ENCODE measurements at places on chromosomes 2 and 18. TPM values are rescaled to one million over a fixed set of nuclear protein-coding genes. Genes with fewer than 3 reads are reported as not detected.

DNA sequence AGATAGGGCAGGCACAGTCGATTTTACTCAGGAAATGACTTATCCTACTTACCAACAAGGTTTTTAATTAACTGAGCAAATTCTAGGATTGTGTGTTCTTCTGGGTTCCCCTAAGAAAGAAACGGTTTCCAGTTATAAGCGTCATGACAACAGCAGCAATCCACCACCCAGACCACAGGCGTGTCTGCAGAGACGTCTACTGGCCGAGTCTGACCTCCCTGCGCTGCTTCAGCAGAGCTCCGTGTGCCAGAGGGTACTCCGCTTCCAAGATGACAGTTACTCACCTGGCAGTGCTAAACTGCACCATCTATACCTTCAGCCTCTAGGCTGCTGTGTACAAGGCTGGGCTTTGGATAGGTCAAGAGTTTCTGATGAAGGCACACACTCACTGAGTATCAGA, 95.4 kb downstream of the UXS1 start:
- H3K4me3 ChIP-seq, result no peak overlapping the region
- DNase-seq, result no peak
- H3K27me3 ChIP-seq, result no peaks in the 10 kb centered on the region
- peaks cover 5% of the 10 kb centered on the region for H3K36me3 ChIP-seq
- no peak overlapping the region for H3K27ac ChIP-seq

DNA sequence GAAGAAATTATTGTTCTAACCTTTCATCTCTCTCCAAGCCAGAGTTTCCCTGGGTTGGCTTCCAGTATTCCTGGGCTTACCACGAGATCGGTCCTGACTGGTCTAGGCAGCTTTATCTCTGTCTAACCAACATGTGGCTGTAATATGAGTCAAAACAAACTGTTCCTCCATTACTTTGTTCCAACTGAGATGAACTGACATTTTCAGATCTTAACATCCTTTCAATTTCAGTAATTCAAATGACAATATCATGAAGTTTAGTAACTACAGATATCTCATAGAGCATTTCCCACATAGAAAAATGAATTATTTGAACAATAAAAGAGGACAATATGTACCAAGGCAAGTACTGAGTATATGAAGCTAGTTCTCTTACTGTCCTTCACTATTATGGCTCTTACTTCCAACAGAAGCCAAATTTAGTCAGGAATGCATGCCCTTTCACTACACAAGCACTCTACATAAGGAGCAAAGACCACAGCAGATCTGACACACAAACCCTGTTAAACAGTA, 15.5 kb downstream of the SLC25A12 start:
- H3K36me3 ChIP-seq, result peaks cover 1% of the 10 kb centered on the region
- peak overlapping the region; percentile 2 for H3K4me3 ChIP-seq
- no peaks in the 10 kb centered on the region for H3K27me3 ChIP-seq
- no peak for DNase-seq
- peaks cover 37% of the 10 kb centered on the region for H3K4me1 ChIP-seq
- peak overlapping the region; percentile 83 for H3K27ac ChIP-seq

GRCh38 chr2:54088191-54088634, 27.2 kb upstream of the ACYP2 start:
- H3K4me3 ChIP-seq, result no peak overlapping the region
- no peaks in the 10 kb centered on the region for H3K27me3 ChIP-seq
- H3K27ac ChIP-seq, result no peak overlapping the region

DNA sequence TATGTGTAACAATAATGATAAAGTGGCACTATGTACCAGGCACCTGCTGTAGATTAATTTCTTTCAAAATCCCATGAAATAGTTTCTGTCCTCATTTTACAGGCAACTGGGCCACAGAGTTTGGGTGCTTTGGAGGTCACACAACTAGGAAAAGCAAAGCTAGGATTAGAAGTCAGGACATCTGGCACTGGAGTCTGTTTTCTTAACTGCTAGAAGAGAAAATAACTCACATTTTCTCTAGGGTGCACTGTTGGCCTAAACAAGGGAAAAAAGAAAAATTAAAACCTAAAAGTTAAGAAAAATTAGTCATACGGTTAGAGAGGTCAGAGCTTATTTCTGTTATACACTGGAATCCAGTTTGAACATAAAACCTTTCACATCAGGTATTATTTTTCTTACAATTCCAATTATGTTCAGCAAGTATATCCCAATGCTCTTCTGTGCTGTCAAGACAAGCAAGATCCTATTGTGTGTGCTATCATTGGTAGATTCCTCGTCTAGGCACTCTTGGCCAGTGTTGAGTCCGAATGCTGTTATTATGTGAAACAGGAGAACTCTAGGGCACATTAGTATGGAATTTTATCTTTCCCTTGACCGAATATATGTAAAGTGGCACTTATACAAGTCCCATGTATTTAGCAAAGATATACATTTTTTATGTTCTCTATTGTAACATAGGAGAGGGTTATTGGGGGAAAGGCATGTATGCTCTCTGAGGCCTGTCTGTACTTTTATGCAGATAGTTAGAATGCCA, 1.5 kb upstream of the OSGEPL1 start:
- DNase-seq, result no peak
- peaks cover 15% of the 10 kb centered on the region for H3K4me1 ChIP-seq
- no peaks in the 10 kb centered on the region for H3K27me3 ChIP-seq
- peaks cover 15% of the 10 kb centered on the region for H3K36me3 ChIP-seq
- H3K4me3 ChIP-seq, result no peak overlapping the region

GRCh38 chr2:172231508-172231907, 128.8 kb upstream of the DLX2 start:
- H3K36me3 ChIP-seq, result no peaks in the 10 kb centered on the region
- H3K4me3 ChIP-seq, result no peak overlapping the region
- no peak overlapping the region for H3K27ac ChIP-seq
- peaks cover 22% of the 10 kb centered on the region for H3K27me3 ChIP-seq
- no peak for DNase-seq

GRCh38 chr18:58556331-58557007, 72.4 kb downstream of the ALPK2 start:
- H3K27ac ChIP-seq, result no peak overlapping the region
- peaks cover 54% of the 10 kb centered on the region for H3K4me1 ChIP-seq
- peaks cover 19% of the 10 kb centered on the region for H3K36me3 ChIP-seq
- no peak for DNase-seq
- H3K4me3 ChIP-seq, result no peak overlapping the region
- no peaks in the 10 kb centered on the region for H3K27me3 ChIP-seq

GRCh38 chr2:212791569-212791968, 253.0 kb upstream of the ERBB4 start:
- DNase-seq, result no peak
- no peak overlapping the region for H3K27ac ChIP-seq
- no peaks in the 10 kb centered on the region for H3K27me3 ChIP-seq
- no peak overlapping the region for H3K4me3 ChIP-seq

DNA sequence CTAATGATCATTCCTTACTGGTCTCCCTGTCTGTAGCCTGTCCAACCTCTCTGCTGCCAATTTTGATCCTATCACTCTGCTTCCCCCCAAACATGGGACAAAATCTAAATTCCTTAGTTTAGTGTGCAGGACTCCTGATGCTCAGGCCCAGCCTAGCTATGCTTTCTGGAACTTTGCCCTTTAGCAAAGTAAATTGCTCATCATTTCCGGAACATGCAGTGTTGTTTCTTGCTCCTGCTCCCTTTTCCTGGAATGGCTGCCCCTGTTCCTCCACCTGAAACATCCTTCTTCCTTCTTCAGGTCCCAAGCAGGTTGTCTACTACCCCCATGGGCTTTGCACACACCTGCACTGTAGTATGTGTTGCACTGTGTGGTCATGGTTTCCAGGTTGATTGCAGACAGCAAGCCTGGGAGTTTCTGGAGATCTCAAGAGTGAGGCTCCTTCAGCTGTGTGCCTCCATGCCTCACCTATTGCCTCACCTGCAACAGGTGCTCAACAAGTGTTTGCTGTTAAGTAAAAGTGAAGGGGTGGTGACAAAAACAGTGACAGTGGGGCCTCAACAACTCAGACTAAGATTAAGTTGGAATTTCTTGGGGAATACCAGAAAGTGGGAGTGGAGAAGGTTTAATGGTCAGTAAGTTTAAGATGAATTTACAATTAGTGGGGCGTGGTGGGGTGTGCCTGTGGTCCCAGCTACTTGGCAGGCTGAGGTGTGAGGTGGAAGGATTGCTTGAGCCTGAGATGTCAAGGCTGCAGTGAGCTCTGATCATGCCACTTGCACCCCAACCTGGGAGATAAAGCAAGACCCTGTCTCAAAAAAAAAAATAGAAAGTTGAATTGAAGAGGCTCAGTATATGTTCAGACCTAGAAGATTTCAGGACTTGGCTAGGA, 120.0 kb downstream of the DNAH6 start:
- H3K27me3 ChIP-seq, result peaks cover 26% of the 10 kb centered on the region
- H3K36me3 ChIP-seq, result no peaks in the 10 kb centered on the region
- no peak for DNase-seq
- no peaks in the 10 kb centered on the region for H3K4me1 ChIP-seq
- H3K27ac ChIP-seq, result no peak overlapping the region
- H3K4me3 ChIP-seq, result no peak overlapping the region

GRCh38 chr2:88597168-88597567, 30.1 kb downstream of the EIF2AK3 start:
- no peaks in the 10 kb centered on the region for H3K27me3 ChIP-seq
- H3K4me3 ChIP-seq, result no peak overlapping the region
- DNase-seq, result no peak
- H3K36me3 ChIP-seq, result peaks cover 7% of the 10 kb centered on the region
- H3K27ac ChIP-seq, result no peak overlapping the region

DNA sequence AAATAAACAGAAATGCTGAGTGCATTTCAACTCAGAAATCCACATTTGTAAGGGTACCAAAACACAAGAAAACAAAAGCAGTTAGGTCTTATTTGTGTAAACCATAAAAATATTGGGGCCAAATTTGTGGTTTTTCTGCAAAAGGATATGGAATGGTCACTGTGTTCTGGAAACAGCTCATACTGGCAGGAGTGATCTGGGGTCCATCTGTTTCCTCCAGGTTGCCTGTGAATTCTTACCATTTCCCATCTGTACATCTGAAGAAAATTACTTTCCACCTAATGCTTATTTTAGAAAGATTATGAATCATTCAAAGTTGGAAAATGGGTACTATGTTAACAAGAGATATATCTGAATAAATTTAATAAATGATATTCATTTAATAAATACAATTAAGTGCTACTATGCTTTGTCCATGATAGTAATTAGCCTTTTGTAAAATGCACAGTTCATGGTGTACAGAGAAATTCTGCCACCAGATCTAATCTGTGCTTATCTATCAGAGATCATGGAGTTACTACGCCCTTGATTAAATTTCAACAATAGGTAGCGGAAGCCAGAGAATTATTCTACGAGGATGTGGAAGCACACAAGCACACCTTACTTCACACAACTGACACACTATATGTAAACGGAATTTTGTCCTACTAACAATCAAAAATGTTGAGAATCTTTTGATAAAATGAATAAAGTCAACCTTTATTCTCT, 10.9 kb downstream of the ALS2 start:
- no peak overlapping the region for H3K4me3 ChIP-seq
- no peak for DNase-seq
- peaks cover 9% of the 10 kb centered on the region for H3K36me3 ChIP-seq
- H3K4me1 ChIP-seq, result peaks cover 44% of the 10 kb centered on the region

- H3K4me3 ChIP-seq, result no peak overlapping the region
- DNase-seq, result no peak
- peaks cover 7% of the 10 kb centered on the region for H3K4me1 ChIP-seq
- H3K27ac ChIP-seq, result no peak overlapping the region
- H3K27me3 ChIP-seq, result no peaks in the 10 kb centered on the region
Observed at GRCh38 chr2:27024812-27025211, 8.0 kb upstream of the TMEM214 start.

GRCh38 chr2:35989503-35989902, 366.1 kb upstream of the CRIM1 start:
- no peak overlapping the region for H3K27ac ChIP-seq
- H3K4me1 ChIP-seq, result peaks cover 2% of the 10 kb centered on the region
- H3K27me3 ChIP-seq, result peaks cover 11% of the 10 kb centered on the region
- H3K36me3 ChIP-seq, result no peaks in the 10 kb centered on the region
- H3K4me3 ChIP-seq, result no peak overlapping the region

DNA sequence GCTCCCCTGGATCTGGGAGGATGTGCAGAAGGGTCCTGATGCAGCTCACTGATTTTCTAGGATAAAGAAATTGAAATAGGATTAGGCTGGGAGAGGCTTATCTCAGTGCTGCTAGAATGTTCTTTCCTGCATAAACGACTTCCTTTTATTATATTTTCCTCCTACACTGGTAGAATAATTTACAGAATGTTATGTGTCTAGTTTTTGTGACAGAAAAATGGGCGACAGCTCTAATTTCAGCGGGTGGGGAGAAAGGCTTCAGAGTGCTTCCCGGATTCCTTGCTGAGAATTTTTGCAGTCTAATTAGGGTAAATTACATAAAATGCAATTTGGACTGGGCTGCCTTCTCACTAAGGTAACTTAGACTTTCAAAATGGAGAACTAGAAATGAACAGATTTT, 66.2 kb downstream of the SKA1 start:
- H3K4me3 ChIP-seq, result no peak overlapping the region
- H3K36me3 ChIP-seq, result no peaks in the 10 kb centered on the region
- DNase-seq, result no peak
- no peak overlapping the region for H3K27ac ChIP-seq
- no peaks in the 10 kb centered on the region for H3K4me1 ChIP-seq

- no peak for DNase-seq
- H3K27me3 ChIP-seq, result no peaks in the 10 kb centered on the region
- no peak overlapping the region for H3K27ac ChIP-seq
- H3K4me3 ChIP-seq, result no peak overlapping the region
Observed at GRCh38 chr2:7792031-7792651, 874.9 kb downstream of the RNF144A start.

DNA sequence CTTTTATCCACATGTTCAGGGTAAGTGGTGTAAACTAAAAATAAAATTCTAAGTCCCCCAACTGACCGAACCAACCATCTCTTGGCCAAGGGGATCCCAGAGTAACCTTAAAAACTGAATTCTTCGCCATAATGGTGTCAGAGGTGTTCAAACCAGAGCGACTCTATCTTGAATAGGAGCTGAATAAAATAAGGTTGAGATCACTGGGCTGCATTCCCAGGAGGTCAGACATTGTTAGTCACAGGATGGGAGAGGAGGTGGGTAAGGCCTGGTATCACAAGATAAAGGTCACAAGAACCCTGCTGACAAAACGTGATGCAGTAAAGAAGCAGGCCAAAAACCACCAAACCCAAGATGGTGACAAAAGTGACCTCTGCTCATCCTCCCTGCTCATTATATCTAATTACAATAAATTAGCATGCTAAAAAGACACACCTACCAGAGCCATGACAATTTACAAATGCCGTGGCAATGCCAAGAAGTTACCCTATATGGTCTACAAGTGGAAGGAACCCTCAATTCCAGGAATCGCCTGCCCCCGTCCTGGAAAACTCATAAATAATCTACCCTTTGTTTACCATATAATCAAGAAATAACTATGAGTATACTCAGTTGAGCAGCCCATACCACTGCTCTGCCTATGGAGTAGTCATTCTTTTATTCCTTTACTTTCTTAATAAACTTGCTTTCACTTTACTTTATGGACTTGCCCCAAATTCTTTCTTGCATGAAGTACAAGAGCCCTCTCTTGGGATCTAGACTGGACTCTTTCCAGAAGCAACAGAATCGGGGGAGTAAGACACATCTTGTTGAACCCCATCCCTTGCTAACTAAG, 302.4 kb downstream of the STK39 start:
- no peak overlapping the region for H3K4me3 ChIP-seq
- H3K36me3 ChIP-seq, result no peaks in the 10 kb centered on the region
- peaks cover 26% of the 10 kb centered on the region for H3K4me1 ChIP-seq
- peaks cover 8% of the 10 kb centered on the region for H3K27me3 ChIP-seq

FNDC4 gene
- total RNA-seq, result 9.6 TPM

CCL20 gene
- not detected for total RNA-seq

RAX gene
- total RNA-seq, result not detected

CPO gene
- not detected for total RNA-seq

IMPA2 gene
- total RNA-seq, result 9.2 TPM

ICA1L gene
- 4.9 TPM for total RNA-seq

FLACC1 gene
- 2.1 TPM for total RNA-seq

ASXL3 gene
- total RNA-seq, result 10.1 TPM

CHRND gene
- not detected for total RNA-seq
